ENCODE measurements at places on chromosomes 12 and 14. TPM values are rescaled to one million over a fixed set of nuclear protein-coding genes. Genes with fewer than 3 reads are reported as not detected.

LMO3 gene
- total RNA-seq, result 0.34 TPM

PTCSC3 gene
- not detected for total RNA-seq

KRT85 gene
- not detected for total RNA-seq

BICDL1 gene
- 46.9 TPM for total RNA-seq

RASAL1 gene
- 1.8 TPM for total RNA-seq

OR4M1 gene
- total RNA-seq, result not detected

PPM1H gene
- total RNA-seq, result 5.0 TPM

CLMN gene
- 5.8 TPM for total RNA-seq

TMEM132D gene
- not detected for total RNA-seq

TM9SF1 gene
- total RNA-seq, result 65.7 TPM

HRK gene
- total RNA-seq, result under 0.01 TPM

TEDC1 gene
- 3.8 TPM for total RNA-seq

MARCHF9 gene
- 9.7 TPM for total RNA-seq

BEGAIN gene
- 0.21 TPM for total RNA-seq

KCNMB4 gene
- total RNA-seq, result 0.68 TPM

CACNA2D4 gene
- total RNA-seq, result 0.07 TPM

ISCU gene
- 229 TPM for total RNA-seq
